ENCODE measurements at places on chromosomes 4 and X.

- no peak for DNase-seq
Observed at GRCh38 chr4:1732911-1733310, 11.6 kb downstream of the TACC3 start.

GRCh38 chr4:23903859-23904438 lies 14.1 kb upstream of the PPARGC1A start:
- DNase-seq: no peak

DNA sequence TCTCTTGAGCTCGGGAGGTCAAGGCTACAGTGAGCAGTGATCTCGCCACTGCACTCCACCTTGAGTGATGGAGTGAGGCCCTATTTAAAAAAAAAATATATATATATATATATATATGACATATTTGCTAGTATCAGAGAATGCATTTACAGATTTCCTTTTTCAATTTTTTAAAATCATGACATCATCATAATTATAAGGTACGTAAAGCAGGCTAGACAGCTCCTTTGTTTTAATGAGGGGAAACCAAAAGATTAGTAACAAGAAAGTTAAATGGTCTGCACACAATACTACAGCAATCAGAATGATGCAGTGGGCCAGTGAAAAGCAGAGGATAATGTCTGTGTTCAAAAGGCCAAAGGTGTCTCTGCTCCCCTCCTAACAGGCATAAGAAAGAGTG lies 43.0 kb downstream of the LAS1L start:
- no peak for DNase-seq

DNA sequence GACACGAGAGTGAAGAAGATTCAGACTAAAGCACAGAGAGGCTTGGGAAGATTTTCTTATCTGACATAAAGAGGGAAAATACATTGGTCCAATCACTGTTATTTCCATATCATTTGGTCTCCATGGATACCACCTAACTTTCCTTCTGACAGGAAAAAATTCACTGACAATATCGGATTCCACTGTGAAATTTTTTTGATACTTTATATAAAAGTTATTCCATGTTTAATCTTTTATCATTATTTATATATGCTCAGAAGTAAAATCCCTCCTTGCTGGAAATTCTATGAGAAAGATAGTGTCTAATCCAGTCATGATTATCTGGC lies 3.6 kb downstream of the IRF2 start:
- no peak for DNase-seq

DNA sequence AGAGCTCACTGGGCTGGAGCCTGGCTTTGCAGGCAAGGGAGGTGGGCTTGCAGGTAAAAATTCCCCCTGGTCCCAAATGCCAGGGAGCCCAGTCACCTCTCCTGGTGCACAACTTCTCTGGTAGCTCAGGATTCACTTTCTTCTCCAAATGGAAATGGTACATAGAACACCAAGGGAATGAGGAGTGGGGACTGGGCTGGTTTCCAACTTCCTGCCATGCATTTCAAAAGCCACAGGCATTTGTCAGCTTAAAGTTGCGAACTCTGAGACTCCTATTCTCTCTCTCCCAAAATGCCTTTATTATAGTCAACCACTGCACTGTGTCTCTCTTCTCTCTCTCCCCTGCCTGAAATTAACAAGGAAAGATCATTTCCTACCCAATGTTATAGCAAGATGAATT lies 177.3 kb downstream of the GRIA3 start:
- no peak for DNase-seq

DNA sequence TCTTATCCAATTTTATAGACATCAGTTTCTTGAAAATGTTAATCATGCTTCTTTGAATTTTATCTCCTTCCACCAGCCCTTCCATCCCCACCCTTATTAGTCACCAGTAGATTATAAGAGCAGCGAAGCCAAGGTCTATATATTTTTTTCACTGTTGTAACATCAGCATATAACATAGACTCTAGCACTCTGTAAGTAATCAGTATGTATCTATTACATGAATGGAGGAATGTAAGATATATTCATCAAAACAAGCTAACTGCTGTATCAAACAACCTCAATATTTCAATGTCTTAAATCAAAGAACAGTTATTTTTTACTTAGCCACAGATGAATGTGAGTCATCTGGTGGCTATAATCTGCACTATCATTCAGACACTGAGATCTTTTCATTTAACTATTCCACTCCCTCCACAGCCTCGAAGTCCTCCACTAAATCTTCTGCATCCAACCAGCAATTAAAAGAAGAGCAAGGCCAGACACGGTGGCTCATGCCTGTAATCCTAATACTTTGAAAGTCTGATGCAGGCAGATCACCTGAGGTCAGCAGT lies 178.9 kb downstream of the CENPC start:
- DNase-seq: no peak

- DNase-seq: no peak
Observed at GRCh38 chr4:5184606-5185005, 133.3 kb downstream of the STK32B start.

- no peak for DNase-seq
Observed at GRCh38 chr4:84964995-84965552, 1.4 kb downstream of the WDFY3 start.
